Left kidney (tissue), 8 donors: ENCODE measurements at places on chromosomes 5 and 9. TPM values are rescaled to one million over a fixed set of nuclear protein-coding genes. Genes with fewer than 3 reads are reported as not detected.

- no peak for DNase-seq
These were observed 627.7 kb downstream of the CCDC171 start for GRCh38 chr9:16180546-16180945.

GRCh38 chr5:52504584-52505240 is 283.0 kb upstream of the ITGA1 start:
- DNase-seq = no peak

DNA sequence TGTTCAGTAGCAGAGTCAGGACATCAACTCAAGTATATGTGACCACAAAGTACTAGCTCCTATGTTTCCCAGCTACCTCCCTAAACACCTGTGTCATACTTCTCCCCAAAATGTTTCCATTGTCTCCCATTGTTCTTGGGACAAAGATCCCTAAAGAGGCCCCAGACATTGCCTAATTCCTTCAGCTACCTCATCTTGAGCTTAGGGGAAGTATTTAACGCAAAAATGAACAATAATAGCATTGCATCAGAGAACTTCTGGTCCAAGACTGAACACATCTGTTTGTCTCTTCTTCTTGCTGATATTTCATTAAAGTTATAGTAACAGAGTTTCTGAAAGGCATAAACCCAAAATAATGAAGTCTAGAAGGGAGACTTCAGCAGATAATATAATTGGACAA is 430.8 kb downstream of the MTRR start:
- no peak for DNase-seq

GRCh38 chr9:121206516-121207370 is 5.1 kb upstream of the RAB14 start:
- DNase-seq = no peak

GRCh38 chr9:7363777-7364477 is 435.7 kb downstream of the DMAC1 start:
- DNase-seq = no peak

DNA sequence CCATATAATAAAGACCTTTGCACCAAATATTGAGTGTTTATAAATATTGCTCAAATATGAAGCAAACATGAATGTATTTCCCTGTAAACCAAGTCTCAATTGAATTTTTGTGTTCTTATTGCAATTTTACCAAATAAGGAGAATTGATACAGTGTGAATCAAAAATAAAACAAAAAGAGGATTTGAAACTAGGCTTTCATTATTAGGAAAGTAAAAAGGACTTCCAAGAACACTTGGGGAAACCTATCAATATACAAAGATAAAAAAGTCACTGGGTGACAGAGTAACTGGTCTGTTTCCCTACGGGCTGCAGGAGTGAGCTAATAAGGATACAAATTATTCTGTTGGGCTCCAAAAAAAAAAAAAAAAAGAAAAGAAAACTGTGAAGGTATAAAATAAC is 44.8 kb upstream of the SNX2 start:
- DNase-seq = no peak

- no peak for DNase-seq
These were observed 165.1 kb downstream of the ASTN2 start for GRCh38 chr9:117249799-117250198.

EFCAB9 gene
- not detected for polyA plus RNA-seq

DNA sequence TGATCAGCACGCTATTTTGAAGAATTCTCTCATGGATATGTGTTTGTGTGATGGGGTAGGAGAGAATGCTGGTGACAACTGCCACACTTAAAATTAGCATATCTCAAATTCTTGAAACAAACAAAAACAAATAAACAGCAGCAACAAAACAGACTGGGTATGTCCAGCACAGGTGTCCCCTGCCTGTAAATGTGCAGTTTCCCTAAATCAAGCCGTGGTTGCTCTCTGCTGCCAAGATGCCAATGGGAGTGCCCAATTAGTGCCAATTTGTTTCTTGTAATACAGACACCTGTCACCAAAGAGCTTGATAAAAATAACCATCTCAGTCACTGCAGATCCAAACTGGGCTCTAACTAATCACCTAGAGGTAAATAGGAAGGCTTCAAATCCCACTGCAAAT is 144.2 kb upstream of the SMARCA2 start:
- DNase-seq = no peak

TMEM232 gene
- polyA plus RNA-seq = 7.3 TPM

DNA sequence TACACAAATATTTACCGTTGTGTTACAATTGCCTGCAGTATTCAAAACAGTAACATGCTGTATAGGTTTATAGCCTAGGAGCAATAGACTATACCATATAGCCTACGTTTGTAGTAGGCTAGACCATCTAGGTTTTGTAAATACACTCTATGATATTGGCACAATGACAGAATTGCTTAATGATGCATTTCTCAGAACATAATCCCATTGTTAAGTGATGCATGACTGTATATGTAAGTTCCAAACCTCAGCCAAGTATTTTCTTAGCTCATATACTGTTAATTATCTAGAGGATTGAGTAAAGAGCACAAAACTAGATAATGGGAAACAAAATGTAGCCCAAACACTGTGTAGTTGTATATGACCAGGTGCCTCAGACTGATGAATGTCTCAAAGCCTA is 220.1 kb downstream of the ANXA1 start:
- DNase-seq = no peak

ABLIM3 gene
- polyA plus RNA-seq = 1.1 TPM

DNA sequence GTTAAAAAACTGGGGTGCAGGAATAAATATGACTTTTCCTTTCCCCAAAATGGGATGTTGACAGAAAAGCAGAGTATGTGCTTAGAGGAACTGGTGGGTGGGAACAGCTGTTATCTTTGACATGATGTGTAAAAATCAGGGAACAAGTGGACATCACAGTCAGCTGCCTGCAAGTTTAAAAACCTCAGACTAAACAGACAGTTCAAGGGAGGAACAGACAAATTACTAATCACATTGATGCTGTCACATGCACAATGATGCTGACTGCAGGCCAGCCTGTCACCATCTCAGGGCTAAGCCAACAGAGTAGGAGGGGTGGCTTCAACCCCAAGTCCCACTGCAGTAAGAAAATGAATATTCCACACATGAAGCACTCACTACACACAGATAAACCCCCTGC is 38.2 kb upstream of the UBAP2 start:
- DNase-seq = no peak

GRCh38 chr9:107378006-107378405 is 94.9 kb downstream of the RAD23B start:
- DNase-seq = no peak

ZNF879 gene
- polyA plus RNA-seq = 7.7 TPM

PHF24 gene
- polyA plus RNA-seq = 0.33 TPM

DNA sequence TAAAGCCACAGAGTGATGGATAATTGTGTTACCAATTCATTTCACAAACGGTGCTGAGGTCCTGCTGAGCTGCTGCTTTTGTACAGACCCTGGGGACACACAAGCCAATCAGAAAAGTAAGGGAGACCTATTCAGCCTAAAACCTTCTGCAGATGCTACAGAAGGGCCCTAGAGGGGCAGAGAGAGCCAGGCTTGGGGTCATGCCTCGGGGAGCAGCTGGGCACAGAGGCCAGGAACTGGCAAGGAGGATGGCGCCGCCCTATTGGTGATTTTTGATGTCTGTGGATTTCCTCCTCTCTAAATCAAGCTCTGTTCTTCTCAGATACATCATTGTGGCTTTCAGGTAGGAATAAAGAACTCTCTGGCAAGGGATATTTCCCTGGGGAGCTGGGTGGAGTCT is 181.9 kb downstream of the ZNF462 start:
- DNase-seq = no peak

DNA sequence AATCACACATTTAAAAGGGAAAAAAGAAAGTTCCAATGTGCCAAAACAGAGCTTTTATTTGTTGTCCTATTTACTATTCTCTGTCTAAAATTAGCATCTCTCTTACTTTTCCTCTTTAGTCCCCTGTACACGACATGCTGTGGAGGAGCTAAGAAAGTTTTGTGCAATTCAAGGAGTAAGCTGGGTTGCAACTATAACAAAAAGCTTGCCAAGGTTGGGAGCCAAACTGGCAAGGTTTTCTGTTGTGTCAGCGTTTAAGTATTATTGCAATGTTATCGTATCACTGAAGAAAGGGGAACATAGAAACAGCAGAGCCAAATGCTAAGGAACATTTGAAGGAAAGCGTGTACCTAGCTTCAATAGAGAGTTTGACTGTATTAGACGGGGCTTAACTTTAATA is 680.8 kb downstream of the CETN3 start:
- no peak for DNase-seq

DNA sequence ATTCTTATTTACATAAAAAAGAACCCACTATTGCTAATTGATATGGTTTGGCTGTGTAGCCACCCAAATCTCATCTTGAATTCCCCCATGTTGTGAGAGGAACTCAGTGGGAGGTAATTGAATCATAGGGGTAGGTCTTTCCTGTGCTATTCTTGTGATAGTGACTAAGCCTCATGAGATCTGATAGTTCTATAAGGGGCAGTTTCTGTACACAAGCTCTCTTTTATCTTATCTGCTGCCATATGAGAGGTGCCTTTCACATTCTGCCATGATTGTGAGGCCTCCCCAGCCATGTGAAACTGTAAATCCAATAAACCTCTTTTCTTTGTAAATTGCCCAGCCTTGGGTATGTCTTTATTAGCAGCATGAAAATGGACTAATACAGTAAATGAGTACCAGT is 58.2 kb upstream of the PRR16 start:
- no peak for DNase-seq

NDUFS6 gene
- polyA plus RNA-seq = 51.9 TPM

- DNase-seq = no peak
These were observed 41.6 kb upstream of the SPATA31D4 start for GRCh38 chr9:81886665-81887064.

RALGDS gene
- 34.6 TPM for polyA plus RNA-seq

DNA sequence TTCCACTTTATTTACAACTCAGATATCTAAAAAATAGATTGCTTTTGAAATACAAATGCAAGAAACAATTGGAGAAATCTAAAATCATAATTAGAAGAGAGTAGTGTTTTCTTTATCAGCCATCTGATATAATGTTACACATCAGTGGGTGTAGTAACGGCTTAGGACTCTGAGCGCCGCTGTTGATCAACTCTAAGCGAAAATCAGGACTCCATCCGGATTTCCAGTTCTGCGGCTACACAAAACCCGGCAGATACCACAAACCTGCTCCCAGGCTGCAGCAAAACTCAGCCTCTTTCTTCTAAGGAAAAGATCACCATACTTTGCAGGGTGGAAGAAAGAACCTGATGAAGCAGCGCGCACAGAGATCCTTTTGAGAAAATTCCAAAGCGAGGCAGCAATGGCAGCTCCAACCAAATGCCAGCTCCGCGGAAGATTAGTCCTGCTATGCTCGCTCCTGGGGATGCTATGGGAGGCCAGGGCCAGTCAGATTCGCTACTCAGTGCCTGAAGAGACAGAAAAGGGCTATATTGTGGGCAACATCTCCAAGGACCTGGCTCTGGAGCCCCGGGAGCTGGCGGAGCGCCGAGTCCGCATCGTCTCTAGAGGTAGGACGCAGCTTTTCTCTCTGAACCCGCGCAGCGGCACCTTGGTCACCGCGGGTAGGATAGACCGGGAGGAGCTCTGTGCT is at the start of gene PCDHGA9:
TSS of gene PCDHGA9 (plus strand) at position 226 of the 691 bp plus-strand sequence. CDS start at position 401, 175 bp downstream.
- no peak for DNase-seq

MARCHF3 gene
- polyA plus RNA-seq = 8.0 TPM

DNA sequence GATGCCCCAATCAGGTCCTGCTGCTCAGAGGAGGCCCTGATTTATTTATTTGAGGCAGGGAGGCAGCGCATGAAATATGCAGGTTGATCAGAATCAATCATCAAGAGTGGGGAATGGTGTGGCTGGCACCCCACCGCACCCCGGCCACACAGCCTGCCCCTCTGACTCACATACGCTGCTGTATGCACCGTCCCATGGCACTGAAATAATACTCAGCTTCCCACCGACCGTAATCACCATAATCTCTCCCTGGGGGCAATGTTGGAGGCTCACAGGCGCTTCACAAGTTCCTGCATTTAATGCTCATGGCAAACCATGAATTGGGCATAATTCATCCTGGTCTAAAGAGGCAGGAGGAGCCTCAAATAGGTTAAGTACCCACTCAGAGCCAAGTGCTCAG is 141.2 kb upstream of the TBC1D2 start:
- no peak for DNase-seq

DNA sequence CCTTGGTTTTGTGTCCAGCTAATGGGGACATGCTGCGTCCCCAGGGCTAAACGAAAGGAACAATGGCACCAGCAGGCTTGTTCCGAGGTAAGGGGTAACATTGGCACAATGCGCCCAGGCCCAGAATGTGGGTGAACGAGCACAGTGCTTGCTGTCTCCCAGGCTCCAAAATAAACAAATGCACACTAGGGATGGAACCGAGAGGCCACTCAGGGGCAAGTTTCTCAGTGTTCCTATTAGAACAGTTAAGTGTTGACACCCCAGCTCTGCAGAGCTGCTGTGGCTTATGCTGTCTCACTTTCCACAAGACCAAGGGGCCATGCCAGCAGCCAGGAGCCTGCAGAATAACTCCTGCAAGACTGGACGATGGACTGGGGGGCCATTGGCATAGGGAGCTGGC is 492.4 kb downstream of the GADD45G start:
- DNase-seq = no peak

DNA sequence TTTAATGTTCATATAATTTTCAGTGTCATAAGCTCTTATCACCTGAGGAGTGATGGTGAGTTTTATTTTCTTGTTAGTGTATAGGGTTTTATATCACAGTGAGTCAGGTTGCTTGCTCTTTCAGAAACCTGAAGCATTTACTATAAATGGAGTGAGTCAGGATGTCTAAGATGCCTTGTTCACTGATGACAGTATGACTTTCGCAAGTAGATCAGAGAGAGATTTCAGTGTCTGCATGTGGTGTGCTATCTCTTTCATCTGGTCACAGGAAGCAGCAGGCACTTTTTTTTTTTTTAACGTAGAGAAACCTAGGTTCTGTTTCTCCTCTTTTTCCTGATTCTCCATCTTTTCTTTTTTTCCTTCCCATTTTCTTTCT is 237.1 kb downstream of the DMRTA1 start:
- DNase-seq = no peak

DNA sequence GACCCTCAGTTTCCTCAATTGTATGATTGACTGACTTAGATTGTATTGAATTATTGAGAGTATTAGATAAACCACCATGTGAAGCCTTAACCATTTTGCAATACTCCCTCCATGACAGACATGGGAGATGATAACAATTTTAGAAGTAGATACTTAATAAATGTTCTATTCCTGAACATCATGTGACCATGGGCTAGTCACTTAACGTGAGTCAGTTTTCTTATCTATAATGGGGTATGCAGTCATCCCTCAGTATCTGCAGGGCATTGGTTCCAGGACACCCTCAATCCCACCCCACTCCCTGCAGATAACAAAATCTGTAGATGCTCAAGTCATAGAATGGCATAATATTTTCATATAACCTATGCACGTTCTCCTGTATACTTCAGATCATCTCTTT is 31.0 kb downstream of the SNX18 start:
- DNase-seq = no peak

PDGFRB gene
- 137 TPM for polyA plus RNA-seq

TPM2 gene
- polyA plus RNA-seq = 146 TPM

SLCO6A1 gene
- not detected for polyA plus RNA-seq

ADAMTS12 gene
- 18.3 TPM for polyA plus RNA-seq

STPG3 gene
- polyA plus RNA-seq = 1.5 TPM

NINJ1 gene
- 33.6 TPM for polyA plus RNA-seq

DNA sequence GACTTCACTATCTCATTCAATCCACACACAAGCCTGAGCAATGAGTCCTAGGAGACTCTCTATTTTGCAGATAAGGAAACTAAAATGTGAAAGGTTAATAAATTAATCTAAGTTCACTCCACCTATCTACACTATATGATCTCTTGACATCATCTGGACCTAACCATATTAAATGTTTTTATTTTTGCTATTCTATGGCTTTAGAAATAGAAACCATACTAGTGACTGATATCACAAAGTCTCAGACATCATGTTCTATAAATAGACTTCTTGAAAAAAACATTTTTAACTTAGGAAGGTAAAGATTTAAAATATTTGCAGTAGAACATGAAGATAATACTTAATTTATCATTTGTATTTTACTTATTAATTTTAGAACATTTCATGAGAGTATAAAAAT is 9.4 kb upstream of the ADGRV1 start:
- DNase-seq = no peak
